ENCODE measurements at places on chromosomes 3 and 15.

- no peak for DNase-seq
Measured at GRCh38 chr3:94099311-94099710, 36.5 kb downstream of the NSUN3 start.

DNA sequence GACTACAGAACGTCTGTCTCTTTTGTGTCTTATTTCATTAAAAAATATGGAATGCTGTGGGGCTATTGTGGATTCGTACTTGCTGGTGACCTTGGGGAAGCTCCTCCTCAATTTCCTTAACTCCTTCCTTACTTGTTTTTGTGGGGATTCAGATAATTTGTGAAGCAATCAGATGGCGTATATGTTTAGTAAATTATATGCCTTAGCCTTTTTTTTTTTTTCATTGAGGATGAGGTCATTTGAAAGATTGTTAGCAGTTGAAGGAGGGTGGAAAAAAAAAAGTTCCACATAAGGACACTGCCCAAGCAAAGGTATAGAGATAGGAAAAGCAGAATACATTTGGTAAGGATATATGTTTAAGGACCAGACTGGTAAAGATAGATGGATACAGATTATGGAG, 3.3 kb downstream of the RNF13 start:
- DNase-seq, result no peak

DNA sequence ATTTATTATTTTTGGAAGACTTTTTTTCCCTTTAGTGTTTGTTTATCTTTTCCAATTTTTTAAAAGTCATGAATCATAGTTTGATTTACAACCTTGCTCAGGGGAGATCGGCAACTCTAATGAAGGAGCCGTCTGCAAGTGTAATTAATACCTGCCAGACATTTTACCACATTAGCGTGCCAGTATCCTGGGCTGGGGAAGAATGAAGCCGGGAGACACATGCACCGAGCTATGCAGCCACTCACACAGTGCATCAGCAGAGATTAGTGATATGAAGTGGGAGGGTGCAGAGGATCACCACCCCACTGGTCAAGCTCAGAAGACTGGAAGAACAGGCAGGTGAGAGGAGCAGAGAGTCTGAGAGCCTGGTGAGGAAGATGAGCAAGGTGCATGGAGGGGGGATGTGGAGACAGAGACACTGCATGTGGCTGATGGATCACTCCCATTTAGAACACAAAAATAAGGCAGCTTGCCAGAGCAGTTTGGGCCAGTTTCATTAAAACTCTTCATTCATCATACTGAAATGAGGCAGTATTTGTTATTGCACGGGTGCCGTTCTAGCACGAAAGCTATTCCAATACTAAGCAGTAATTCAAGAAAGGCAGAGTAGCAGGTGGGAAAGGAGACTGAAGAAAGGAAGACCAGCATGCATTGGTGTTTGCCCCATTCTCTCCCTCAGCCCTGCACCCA, 821.6 kb downstream of the TUSC7 start:
- no peak for DNase-seq

GRCh38 chr3:30847592-30847991, 46.9 kb downstream of the GADL1 start:
- DNase-seq, result no peak

GRCh38 chr15:27851858-27852210, 247.3 kb downstream of the OCA2 start:
- DNase-seq, result no peak

DNA sequence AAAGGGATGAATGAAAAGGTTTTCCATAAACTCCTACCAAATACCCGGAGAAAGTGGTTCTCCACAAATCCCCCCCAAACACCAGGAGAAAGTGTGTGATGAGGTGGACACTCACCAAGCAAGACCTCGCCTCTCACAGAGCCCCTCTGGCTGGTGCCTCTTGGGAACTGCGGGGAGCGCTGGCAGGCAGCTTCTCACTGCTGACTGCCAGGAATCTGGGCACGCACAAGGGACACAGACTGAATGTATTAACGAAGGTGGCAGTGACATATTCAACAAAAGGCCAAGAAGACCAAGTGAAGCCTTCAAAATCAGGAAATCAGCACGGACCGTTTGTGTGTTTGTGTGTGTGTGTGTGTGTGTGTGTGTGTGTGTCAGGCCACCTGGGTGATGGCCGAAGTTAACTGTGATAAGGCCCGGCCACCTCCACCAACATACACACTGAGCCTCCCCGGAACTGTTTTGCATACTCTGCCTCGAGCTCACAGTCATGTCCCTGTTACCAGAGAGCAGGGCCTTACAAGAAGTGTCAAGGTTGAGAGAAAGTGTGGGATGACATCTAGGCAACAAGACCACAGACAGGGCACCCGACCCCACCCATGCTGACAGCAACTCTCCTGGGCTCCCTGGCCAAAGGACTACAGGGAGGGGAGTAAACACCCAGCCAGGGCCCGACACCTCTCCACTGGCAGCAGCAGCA, 18.0 kb downstream of the ATP10A start:
- DNase-seq, result no peak

GRCh38 chr3:190120269-190121060, at the start of gene P3H2:
P3H2 (minus strand) TSS chr3:190120897; CDS start chr3:190120731, 166 bp downstream.
- peak; percentile 4 for DNase-seq

DNA sequence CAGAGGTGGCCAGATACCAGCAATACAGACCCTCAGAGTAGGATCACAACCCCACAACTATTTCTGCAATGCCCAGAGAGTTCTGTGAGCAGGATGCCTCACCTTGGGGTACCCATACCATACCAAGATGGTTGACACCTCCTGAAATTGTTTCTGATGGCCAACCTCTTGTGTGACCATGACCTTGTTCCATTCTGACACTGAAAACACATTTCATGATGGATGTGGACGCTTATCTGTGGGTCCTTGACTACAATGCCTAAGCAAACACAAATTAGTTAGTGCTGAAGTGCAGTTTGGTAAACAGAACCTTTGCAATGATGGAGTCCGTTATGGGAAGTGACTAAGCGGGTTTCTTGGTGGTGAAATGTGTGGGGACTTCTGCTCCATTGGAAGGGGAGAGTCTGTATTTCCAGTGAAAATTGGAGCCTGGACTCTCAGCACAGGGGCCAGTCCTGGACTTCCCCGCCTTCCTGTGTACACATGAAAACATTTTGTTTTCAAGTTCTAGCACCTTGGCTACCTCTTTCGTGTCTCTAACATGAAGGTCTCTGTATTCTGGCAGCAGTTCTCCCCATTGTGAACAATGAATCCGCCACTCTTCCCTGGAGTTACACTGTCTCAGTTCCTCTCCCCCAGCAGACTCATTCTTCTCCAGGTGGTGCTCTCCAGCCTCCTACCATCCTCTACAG, 106.2 kb downstream of the XXYLT1 start:
- no peak for DNase-seq

GRCh38 chr15:70569714-70570231, 193.6 kb downstream of the UACA start:
- no peak for DNase-seq

GRCh38 chr3:48278884-48279559, 38.1 kb downstream of the ZNF589 start:
- no peak for DNase-seq

DNA sequence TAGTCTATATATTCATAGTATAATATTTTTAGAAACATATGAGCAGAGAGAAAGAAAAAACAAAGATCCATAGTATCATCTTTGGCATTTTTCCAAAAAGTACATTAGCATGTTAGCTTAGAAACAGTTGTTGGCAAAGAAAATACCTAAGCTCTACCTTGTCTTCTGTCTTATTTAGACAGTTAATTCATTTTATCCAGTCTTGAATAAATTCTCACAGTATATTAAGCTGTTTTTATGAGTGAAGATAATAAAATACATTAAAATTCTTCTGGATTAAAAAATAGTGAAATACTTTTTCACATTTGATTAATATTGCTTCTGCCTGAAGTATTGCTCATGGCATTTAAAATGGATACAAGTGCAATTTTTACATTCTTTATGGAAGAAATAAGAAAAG, 145.2 kb downstream of the ZIC1 start:
- no peak for DNase-seq

DNA sequence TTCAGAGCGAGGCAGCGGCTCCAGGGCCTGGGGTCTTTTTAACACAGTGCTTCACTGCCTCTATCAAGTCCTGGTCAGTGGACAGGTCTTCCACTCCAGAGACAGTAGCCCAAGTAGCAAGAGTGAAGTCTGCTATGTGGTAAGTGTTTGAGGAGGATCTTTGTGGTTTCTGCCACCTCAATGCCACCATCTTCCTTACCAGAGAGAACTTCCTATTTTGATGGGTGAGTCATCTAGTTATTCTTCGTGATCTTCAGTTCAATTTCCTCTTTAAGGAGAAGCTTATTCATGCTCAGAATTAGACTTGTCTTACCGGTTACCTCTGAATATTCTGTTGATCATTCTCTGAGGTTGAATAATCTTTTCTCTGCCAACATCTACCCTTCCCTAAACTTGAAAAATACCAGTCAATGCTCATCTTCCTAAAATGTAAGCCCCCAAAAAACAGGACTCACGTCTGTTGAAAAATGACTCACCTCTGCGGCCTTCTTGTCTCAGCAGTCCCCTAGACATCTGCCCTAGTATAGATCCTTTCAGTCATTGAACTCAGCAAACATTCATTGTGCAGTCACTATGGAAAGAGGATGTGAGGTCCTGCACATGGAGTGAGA, 32.2 kb upstream of the BCL6 start:
- DNase-seq, result no peak

- no peak for DNase-seq
Measured at GRCh38 chr3:184338511-184338945, 1.1 kb downstream of the FAM131A start.

GRCh38 chr3:66367979-66368378, 132.8 kb downstream of the LRIG1 start:
- no peak for DNase-seq

Data from activated CD4-positive, alpha-beta T cell treated with anti-CD3 and anti-CD28 coated beads for 24 hours (primary cell).